Stimulated activated CD4-positive, alpha-beta T cell treated with anti-CD3 and anti-CD28 coated beads, Interleukin-12 subunit alpha, Interleukin-12 subunit beta, amount 100 ng/mL, for 24 hours (primary cell): ENCODE measurements at places on chromosomes 4 and X.

GRCh38 chr4:19026281-19026680, 1004.7 kb upstream of the LCORL start:
- no peak for DNase-seq

DNA sequence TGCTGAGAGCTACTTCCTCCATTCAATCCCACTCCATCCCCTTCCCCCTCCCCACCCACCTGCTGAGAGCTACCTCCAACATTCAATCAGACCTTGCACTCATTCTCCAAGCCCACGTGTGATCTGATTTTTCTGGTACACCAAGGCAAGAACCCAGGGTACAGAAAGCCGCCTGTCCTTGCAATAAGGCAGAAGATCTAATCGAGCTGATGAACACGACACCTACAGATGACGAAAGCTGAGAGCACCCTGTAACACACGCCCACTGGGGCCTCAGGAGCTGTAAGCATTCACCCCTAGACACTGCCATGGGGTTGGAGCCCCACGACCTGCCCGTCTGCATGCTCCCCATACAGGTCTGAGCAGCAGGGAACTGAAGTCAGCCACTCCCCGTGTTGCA, 58.3 kb downstream of the TRIML1 start:
- DNase-seq, result no peak

DNA sequence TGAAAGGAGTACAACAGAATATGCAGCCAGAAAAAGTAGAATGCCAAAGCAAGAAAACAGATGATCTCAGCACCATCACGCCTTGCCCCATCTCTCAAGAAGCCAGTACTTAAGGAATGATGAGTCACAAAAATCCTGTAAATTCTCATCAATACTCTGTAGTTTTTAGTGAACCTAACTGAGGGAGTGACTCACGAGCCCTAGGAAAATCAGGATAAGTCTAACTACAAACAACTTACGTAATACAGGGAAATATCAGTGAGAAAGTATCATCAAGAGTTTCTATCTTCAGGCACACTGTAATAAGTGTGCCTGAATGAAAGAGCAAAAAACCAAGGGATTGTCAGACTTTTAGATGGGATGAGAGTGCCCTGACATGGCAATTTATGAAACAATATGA, 644.4 kb downstream of the STPG2 start:
- DNase-seq, result no peak

GRCh38 chr4:133484287-133484686, 335.2 kb downstream of the PCDH10 start:
- no peak for DNase-seq

DNA sequence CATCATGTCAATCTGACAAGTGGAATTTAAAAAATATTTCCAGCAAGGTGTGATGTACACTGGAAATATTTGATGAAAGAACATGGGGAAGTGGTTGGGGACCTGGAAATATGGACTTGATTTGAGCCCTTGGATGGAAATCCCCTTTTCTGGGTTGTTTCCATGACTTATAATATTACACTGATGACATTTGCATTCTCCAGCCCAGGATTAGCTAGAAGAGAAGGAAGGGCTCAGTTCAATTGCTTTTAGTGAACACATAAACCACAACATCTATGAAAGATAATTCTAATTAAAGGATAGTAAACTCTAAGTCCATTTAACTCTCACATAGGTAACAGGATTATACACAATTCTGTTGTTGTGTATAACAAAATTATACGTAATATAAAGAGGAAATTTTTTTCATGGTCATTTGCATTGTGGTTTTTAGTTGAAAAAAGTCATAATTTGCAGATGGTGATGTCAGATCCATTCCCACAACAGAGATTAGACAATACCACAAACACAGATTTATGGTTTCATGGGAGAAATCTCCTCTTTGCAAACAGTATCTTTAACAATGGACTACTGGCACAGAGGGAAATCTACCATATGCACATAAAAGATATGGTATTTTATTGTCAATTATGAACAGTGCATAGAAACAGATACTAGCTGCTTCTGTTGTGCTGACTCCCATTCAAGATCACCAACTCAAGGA, 126.5 kb downstream of the DKK2 start:
- no peak for DNase-seq
